ENCODE measurements at places on chromosomes 3 and 15. TPM values are rescaled to one million over a fixed set of nuclear protein-coding genes. Genes with fewer than 3 reads are reported as not detected.

Gene PLS1
- total RNA-seq = 36.1 TPM

Gene SLC22A14
- 0.13 TPM for total RNA-seq

Gene CCR1
- not detected for total RNA-seq

Gene ZNF620
- 1.3 TPM for total RNA-seq

Gene SCN5A
- 0.69 TPM for total RNA-seq

Gene UTS2B
- 0.26 TPM for total RNA-seq

Gene P3H2
- total RNA-seq = 82.2 TPM

Gene MELTF
- 18.7 TPM for total RNA-seq

Gene FBXO40
- not detected for total RNA-seq

Gene HYAL1
- total RNA-seq = 0.18 TPM

Gene CNTN3
- not detected for total RNA-seq
